Central memory CD4-positive, alpha-beta T cell (primary cell): ENCODE measurements at places on chromosomes 4 and X.
A peak's percentile ranks its signal among the peaks of the same experiment; 100 is the strongest.

DNA sequence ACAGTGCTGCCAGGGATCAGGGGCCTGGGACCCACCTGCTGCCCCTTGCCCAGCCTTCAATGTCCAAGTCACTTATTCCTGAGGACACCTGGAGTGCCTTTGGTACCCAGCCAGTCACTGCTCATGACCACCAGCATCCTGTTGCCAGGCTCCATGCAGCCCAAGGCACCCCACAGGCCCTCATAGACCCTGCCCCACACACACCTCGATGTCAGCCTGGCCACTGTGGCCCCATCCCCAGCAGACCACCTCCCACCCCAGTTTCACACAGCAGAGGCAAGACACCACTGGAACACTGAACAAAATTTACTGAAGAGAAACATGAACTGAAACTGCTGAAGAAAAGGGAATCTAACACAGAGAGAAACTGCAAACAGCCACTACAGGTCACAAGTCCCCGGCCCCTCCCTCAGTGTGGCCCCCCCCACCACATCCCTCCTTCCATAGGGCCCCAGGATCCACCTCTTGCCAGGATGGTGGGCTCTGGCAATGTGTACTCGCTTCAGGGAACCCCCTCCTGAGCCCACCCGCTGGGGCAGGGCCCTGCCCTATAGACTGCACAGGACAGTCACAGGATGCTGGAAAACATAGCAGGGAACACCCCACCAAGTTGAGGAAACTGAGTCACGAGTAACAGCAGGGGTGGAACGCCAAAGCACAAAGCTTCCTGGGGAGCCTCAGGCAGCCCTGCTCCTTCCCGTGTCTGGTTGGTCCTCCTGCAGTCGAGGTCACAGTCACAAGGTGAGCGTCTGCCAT lies 5.2 kb downstream of the PNMA5 start:
- DNase-seq = no peak

DNA sequence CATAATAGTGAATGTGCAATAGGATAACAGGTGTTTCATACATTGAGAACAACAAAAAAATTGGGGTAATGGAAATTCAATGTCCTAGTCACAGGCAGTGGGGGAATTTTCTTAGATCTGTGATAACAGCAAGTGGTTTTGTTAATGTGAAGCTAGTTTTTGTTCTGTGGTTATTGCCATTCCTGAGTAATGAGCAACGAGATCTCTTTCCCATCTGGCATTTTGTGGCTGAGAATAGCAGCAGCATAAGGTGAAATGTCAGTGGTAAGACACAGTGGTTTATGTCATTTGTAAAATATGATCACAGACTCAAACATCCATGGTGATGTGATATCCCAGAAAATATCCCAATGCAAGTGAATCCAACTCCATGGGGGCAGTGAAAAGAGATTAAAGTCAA lies 497.5 kb downstream of the KCNIP4 start:
- no peak for DNase-seq

DNA sequence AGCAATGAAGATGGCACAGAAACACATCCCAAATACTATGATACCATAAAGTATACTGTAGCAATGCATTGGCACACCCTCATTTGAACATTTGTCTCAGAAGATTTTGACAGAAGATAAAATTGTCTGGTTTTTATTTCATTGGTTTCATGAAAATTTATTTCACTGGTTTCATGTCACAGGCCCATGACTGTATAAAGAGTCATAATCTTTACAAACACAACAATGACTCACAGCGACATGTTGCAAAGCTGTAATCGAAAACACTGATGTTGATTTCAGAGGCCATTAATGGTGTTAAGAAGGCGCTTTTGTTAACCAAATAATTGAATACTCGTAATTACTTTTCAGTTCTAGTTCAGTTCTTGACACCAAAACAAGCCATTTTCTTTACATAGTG lies 8.1 kb upstream of the DTHD1 start:
- no peak for DNase-seq

DNA sequence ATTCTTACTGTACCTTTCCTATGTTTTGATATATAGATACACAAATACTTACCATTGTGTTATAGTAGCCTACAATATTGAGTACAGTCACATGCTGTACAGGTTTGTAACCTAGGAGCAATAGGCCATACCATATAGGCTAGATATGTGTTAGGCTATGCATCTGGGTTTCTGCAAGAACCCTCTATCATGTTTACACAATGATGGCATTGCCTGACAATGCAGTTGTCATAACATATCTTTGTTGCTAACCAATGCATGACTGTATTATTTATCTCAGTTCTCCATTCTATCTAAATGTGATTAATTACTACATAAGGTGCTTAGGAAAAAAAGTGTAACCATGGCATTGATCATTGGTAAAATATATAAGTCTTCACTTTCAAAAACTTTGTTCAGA lies 10.0 kb upstream of the SPCS3 start:
- DNase-seq = no peak

- DNase-seq = no peak
Observed at GRCh38 chrX:12370497-12370986, 232.3 kb downstream of the FRMPD4 start.

DNA sequence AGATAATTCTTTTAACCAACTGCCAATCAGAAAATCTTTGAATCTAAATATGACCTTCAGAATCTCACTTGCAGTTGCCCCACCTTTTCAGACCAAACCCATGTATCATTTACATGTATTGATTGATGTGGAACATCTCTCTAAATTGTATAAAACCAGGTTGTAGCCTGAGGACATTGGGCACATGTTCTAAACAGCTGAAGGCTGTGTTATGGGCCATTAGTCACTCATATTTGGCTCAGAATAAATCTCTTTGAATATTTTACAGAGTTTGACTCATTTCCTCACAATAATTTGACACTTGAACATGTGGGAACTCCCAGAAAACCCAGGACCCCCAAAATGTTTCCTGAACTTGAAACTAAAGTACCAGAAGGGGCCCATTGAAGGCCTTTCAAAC lies 58.7 kb downstream of the UGT2B10 start:
- no peak for DNase-seq

- no peak for DNase-seq
Observed at GRCh38 chr4:175369087-175369486, 443.0 kb downstream of the GPM6A start.

- no peak for DNase-seq
Observed at GRCh38 chr4:121308828-121309227, 72.0 kb downstream of the QRFPR start.

DNA sequence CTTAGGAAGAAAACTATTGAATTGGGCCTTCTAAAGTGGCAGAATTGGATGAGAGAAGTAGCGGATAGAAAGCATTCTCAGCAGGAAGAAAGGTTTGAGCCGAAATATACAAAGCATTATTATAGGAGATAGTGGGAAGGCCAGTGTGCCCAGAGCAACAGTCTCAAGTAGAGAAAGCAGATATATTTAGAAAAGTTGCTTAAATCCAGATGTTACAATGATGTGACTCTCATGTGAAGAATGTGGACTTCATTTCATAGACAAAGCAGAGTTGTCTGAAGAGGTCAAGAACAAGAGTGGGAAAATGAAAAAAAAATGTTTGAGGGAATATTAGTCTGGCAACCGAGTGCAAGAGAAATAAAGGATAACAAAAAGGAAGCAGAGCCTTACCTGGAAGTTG lies 66.9 kb downstream of the SYNPO2 start:
- DNase-seq = no peak

DNA sequence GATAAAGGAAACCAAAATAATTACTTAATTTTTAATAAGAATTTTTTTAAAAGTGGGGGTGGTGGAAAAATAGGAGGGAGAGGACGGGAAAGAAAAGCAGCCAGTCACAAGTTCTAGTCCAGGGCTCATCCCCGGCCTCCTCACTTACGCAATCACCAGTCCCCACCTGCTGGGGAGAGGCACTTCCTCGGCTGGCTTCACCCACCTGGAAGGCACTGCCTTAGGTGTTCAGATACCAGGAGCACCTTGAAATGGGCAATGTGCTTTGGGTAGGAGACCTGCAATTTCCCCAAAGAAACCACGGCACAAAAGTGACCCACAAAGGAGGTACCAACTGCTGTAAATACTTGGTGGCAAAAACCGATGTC lies 23.8 kb downstream of the AFAP1 start:
- no peak for DNase-seq

DNA sequence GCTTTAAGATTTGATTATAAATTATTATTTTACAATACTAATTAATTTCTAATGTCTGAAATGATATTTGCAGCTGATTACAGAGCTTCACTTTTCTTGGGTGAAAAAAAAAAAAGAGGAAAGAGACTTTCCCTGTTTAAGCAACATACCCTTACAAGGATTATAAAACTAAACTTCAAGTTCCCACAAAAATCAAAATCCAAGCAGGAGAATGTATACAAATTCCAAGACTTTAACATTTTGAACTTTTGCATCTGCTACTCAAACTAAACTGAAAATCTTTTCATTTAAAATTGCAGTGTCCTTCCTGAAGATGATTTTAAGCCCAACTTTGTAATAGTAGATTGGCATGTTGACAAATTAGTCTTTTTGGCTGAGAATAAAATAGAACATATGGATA lies 742.4 kb upstream of the INTU start:
- DNase-seq = no peak

DNA sequence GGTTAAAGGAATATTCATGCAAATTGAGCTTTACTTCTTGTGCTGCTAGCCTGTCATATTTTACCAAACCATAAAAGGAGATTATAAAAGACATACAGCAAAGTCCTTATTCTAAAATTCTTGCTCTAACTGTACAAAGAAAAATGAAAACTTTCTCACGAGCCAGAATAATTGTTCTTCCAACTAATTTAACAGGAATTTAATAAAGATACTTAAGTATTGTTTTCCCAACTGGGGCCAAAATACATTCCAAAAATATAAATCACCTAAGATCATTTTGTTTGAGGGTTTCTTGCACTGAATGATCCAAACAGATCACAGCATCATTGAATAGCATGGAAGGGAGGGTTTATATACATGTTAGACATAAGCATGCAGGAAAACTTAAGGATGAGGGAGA lies 127.1 kb upstream of the PCDH18 start:
- no peak for DNase-seq

DNA sequence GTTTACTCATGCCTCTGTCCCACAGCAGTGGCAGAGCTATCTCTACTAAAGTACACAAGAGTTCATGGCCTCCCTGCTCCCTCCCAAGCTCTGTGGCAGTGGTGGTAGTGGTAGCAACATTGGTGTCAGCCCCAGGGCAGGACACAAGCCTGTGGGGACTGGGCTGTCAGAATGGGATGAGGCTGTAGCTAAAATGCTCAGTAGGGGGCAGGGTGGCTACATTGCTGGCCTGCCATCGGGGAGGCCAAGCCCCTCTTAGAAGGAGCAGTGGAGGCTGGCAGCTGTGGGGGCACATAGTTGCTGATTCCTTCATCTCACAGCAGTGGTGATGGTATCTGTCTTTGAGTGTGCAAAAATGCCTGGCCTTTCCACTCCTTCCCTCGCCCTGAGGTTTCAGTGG lies 461.7 kb downstream of the PCDH18 start:
- no peak for DNase-seq

DNA sequence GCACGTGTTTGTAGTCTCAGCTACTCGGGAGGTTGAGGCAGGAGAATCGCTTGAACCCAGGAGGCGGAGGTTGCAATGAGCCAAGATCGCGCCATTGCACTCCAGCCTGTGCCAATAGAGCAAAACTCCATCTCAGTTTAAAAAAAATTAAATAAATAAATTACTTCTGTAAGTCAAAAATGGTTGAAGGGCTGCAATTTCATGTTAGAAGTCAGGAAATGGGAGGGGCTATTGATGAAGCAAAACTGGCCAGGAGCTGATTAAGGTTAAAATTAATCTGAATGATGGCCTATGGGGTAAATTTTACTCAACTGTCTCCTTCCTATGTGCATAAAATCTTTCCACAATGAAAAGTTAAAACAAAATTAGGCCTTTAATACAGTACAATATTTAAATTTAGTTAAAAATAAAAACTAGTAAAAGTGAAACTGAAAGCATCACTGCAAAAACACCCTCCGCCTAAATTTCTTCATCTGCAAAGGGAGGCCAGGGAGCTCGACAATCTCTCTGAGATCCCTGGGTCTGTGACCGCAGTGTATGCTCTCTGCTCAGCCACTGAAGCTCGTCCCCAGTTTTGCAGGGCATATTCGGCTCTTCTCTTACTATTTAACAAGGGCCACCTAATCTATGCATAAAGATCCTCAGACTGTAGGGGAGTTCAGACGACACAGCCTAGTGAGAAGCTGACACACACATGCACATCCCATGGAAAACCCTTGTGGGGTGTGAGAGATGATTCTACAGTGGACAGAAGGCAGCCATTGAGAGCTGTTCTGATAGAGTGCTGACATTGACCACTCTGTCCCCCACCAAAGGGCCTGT lies 57.2 kb downstream of the IRF2 start:
- peak; percentile 41 for DNase-seq

- DNase-seq = no peak
Observed at GRCh38 chrX:32571579-32571978, 639.8 kb downstream of the DMD start.

DNA sequence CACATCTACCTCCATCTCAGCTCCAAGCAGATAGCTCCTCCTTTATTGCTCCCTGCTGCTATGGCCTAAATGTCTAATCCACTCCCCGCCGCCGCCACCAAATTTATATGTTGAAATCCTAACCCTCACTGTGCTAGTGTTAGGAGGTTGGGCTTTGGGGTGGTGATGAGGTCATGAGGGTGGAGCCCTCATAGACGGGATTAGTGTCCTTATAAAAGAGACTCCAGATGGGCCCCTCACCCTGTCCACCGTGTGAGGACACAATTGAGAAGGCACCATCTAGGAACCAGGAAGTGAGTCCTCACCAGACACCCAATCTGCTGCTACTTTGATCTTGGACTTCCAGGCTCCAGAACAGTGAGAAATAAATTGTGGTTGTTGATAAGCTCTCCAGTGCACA lies 13.6 kb upstream of the TBC1D14 start:
- no peak for DNase-seq

DNA sequence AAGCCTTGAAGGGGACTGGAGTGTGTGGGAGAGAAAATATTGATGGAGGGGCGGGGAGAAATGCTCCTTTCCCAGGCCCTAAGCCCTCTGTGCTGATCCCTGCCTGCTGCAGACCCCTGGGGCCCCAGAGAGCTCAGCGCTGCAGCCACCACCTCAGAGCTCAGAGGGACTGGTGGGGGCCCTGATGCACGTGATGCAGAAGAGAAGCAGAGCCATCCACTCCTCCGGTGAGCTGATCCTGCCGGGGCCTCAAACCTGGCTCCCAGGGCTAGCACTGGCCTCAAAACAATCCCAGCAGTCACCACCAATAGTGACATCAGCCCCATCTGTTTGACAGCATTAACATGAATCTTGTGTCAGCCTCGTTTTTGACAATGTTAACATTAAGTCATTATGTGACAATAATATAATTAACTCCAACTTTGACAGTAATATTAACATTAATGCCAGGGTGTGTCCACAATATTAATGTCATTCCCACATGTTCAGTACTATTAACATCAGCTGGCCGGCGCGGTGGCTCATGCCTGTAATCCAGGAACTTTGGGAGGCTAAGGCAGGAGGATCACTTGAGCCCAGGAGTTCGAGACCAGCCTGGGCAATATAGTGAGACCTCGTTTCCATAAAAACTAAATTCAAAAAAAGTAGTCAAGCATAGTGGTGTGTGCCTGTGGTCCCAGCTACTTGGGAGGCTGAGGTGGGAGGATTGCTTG lies 5.8 kb downstream of the WAS start:
- DNase-seq = no peak
